ENCODE measurements at places on chromosomes 12 and 14.
A peak's percentile ranks its signal among the peaks of the same experiment; 100 is the strongest.

DNA sequence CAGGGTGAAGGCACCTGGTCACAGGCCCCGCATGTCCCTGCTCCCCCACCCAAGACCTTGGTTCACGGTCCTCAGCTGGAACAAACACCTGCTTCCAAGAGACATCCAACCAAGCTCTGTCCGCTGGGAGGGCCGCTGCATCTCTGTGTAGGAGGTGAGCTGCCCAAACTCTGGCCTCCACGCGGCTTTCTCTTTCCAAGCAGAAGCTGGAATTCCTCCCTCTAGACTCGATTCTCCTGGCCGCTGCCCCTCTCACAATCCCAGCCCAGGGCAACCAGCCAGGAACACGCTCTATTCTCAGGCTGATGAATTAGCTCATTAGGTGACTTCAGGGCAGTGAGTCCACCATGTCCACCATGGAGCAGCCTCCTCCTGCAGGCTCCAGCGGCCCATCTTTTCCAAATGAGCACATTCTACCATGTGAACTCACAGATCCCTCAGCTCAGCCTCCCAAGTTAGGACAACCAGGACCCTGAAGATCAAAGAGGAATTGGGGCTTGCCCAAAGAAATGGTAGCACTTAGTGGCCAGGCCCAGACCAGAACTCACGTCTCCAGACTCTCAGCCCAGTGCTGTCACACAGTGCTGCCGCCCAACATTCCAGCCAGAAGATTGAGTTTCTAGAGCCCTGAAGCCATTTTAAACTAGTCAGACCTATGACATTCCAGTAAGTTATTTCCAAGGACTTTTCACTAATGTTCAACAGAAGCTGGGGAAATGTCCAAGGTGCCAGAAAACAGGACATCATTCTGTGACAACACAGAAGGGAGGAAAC lies 146.6 kb downstream of the ANO2 start:
- no peak for DNase-seq

GRCh38 chr14:68246074-68246785 lies 426.7 kb downstream of the RAD51B start:
- no peak for DNase-seq

GRCh38 chr14:74474376-74474775 lies 18.7 kb downstream of the NPC2 start:
- DNase-seq, result no peak

- no peak for DNase-seq
These were observed 41.7 kb downstream of the ZCRB1 start for GRCh38 chr12:42284157-42284556.

DNA sequence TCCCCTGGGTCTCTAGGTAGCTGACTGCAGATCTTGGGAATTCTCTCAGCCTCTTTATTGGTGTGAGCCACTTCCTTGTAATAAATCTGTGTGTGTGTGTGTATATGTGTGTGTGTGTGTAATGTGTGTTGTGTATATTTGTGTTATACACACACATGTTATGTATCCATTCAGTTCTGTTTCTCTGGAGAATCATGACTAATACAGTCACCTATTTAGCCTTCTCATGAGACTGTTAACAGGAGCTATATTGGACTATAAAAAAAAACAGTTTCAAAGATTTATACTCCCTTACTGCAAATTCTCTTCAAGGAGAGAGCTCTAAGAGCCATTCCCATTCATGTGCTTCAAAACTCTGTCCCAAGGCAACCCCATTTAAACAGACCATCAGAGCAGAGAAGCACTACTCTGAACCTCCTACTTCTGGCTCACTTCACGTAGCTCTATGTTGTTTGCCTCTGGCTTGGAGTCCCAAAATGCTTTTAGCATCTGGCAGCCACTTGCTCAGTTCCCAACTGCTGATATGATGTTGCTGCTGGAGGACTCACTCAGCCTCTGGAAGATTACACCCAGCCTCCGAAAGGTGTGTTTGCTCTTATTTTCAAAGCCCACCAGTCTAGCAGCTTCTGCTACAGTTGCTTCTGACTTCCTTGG lies 48.7 kb upstream of the KITLG start:
- no peak for DNase-seq

DNA sequence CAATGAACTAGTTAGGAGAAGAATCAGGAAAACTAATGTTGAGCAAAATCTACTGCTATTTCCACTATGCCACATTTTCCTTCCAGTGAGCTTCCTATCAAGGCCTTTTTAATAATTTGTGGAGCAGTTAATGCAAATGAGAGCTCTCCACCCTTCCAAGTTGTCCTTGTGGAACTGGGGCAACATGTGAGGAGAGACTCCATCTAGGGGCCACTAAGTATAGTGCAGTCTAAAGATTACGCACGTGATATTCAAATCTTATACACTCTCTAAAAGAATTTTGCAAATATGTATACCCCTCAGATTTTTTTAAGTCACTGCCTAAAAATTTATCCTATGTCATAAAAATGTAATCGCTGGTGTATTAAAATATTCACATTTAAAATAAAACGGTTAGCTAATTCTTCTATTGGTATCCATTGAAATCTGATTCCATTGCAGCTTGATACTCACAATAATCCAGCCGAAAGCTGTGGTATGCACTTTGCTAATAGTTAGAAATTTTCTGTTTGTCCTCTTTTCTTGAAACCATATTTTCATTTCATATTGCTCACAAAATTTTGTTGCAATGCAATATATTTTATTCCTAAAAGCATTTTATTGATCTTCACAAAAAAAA lies 100.1 kb downstream of the PAH start:
- DNase-seq, result peak; percentile 18

- DNase-seq, result no peak
These were observed 88.8 kb upstream of the GTF2A1 start for GRCh38 chr14:81309511-81309910.

DNA sequence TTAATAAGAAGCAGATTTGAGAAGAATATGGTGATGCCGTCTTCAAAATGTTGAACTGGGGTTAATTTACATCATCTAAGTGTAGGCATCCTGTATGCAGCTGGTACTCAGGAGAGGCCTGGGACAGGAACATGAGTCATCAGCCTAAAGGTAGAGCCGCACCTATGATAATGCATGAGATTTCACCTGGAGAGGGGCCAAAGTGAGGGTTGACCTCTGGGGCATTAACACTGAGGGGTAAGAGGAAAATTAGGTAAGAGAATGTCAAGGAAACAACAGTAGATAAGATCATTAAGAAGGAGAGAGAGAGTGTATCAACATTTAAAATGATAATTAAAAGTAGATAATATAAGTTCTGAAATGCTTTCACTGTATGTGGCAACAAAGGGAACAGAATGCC lies 20.2 kb upstream of the SSTR1 start:
- DNase-seq, result no peak

DNA sequence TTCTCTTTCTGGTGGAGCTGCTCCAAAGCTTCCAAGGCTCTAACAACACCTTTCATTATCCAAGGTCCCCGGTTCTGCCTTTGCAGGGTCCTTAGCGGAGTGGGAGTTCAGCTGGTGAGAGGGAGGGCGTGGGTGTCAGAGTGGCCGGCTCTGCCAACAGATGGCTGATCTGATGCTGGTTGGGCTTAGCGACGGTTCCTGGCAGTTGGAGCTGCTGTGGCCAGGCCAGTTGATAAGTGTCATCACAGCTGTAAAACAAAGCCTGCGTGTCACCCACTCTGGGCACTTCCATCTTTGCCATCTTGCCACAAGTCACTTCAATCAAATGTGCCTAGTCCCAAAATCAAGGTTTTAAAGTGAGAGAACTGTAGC lies 36.3 kb downstream of the RIN3 start:
- no peak for DNase-seq

GRCh38 chr12:31363831-31364230 lies 37.9 kb upstream of the SINHCAF start:
- DNase-seq, result no peak

GRCh38 chr12:105954951-105955931 lies 183.5 kb downstream of the NUAK1 start:
- no peak for DNase-seq

- DNase-seq, result no peak
These were observed 18.3 kb upstream of the PLEKHH1 start for GRCh38 chr14:67514650-67515385.

DNA sequence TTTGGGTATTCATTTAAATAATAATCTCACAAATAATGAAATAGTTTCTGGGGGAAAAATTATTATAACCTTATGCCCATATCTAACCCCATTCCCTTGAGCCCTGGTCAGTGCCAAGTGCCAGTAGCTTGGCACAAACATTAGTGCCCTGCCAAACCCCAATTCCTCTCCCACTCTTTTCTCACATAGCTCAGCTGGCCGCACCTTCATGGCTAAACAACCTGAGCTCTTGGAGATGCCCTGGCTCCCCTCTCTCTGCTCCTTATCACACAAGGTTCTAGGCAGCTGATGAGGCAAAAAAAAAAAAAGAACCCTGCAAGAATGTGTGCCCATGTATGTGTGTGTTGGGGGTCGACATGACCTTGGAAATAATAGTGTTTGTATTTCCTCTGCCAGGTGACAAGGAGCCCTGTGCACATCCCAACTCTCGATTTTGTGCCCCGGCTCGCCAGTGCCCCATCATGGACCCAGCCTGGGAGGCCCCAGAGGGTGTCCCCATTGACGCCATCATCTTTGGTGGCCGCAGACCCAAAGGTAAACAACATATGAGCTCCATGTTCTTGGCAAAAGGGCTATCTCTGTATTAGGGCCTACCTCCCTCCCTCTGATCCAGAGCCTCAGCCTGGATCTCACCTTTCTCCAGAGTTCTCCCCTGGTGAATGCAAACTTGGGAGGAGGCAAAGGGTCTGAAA lies 8.4 kb downstream of the PCK2 start:
- DNase-seq, result no peak

DNA sequence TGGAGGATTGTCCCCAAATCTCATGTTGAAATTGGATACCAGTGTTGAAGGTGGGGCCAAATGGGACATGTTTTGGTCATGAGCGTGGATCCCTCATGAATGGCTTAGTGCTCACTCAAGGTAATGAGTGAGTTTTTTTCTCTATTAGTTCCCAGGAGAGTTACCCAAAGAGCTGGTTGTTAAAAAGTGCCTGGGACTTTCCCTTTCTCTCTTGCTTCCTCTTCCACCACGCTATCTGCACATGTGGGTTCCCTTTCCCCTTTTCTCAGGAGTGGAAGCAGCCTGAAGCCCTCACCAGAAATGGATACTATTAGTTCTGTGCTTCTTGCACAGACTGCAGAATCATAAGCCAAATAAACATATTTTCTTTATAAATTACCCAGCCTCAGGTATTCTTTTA lies 465.4 kb downstream of the FSCB start:
- DNase-seq, result no peak

GRCh38 chr12:59452259-59452658 lies 143.6 kb upstream of the SLC16A7 start:
- no peak for DNase-seq

- peak; percentile 83 for DNase-seq
These were observed at the start of gene MTERF2 for GRCh38 chr12:106986625-106987389. MTERF2 (minus strand) TSS chr12:106987146; CDS start chr12:106978714, 8,432 bp downstream.

DNA sequence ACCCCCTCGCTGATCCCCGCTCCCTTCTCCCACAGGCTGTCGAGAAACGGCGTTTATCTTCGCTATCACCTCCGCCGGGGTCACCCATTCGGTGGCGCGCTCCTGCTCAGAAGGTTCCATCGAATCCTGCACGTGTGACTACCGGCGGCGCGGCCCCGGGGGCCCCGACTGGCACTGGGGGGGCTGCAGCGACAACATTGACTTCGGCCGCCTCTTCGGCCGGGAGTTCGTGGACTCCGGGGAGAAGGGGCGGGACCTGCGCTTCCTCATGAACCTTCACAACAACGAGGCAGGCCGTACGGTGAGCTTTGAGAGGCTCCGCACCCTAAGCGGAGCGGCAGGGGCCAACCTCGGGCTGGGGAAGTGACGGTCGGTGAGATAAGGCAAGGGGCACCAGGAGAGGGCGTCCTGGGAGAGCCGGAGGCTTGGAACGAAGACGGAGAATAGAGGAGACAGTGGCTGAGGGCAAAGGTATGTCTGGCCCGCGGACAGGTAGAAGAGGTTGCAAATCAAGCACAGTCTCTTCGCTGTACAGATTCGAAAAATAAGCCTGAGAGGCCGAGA lies 2.3 kb downstream of the WNT1 start:
- DNase-seq, result no peak

- DNase-seq, result no peak
These were observed 73.9 kb downstream of the ITPK1 start for GRCh38 chr14:93041830-93042229.

DNA sequence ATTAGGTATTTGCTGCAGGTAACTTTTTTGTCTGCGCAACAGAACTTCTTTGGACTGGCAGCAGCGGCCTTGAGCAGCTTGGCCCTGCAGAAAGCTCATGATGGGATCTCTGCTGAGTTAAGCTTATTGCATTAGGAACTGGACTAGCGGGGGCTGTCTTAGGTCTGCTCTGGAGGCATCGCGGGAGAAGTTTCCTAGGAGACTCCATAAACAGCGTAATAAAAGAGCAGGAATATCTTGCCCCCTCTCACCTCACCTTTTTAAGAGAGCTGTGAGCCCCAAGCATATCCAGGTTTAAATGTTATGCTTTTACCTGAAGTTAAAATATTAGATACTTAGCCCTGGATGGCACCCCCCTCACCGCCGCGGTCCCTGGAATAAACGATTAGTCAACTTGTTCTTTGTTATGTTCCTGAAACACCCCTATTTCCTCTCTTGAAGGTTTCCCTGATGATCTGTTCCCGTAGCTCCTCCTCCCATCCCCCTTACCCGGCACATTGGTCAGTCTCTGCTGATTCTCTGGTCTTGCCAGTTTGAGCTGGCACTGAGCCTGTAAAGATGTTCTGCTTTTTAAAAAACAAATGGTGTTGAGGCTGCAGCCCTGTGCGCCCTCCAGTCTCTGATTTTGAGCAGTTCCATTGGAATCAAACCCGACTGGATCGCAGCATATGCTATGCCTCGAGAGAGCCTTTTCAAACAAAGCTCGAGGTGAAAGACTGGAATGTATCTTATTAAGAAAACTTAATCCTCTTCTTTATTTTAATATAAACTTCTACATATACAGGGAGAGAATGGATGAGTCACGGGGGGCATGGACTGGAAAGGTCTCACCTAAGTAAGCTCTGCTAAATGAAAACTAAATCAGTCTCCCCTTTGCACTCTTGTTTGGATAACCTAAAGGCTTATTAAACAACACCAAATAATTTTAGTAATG lies 1.9 kb downstream of the MLXIP start:
- DNase-seq, result no peak

- no peak for DNase-seq
These were observed 249.2 kb downstream of the NELL2 start for GRCh38 chr12:44626883-44627282.

GRCh38 chr12:110742718-110743570 lies at the start of gene PPP1CC:
PPP1CC (minus strand) TSS chr12:110742891; CDS start chr12:110742707, 184 bp downstream.
- DNase-seq, result peak; percentile 79

Data from HCT116 (cell line).